Immature natural killer cell (primary cell): ENCODE measurements at places on chromosomes 16 and 17.

DNA sequence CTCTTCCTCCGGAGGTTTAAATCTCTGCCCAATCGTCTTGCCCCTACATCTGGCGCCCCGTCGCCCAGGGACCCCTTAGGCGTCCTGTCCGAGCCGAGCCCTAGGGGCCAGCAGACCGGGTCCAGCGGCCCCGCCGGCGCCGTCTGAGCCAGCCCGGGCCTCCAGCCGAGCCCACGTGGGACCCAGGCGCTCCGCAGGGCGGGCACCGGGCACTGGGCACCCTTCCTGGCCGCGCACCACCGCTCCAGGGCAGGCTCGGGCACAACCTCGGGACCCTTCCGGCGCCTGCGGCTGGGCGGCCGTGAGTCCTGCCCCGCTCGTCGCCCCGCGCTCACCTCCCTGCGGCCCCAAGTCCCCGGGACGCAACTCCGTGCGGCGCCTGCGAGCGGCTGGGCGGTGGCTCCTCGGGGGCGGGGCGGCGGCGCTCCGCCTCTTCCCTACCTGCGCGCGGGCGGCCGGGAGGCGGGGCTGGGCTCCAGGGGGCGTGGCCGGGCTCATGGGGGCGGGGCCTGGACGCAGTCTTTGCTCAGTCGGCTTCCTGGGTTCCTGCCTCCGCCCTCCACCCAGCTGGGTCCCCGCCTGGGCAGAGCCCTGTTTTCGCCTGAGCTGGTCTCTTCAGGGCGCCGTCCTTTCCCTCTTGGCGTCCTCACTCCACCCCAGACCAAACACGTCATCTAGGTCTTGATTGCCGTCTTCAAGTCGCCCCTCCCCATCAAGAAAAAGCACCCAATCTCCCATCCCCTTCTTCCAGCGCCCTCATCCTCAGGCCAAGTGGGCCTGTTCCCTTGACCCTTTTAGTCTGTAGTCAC lies at the start of gene RHBDF2:
RHBDF2 (minus strand) TSS at position 406 of the 809 bp plus-strand sequence. CDS start 19,899 bp downstream, outside the sequence.
- peak; percentile 96 for DNase-seq

- no peak for DNase-seq
Observed at GRCh38 chr17:63542218-63542545, 8.1 kb upstream of the DCAF7 start.

GRCh38 chr17:917391-917811 lies 62.2 kb downstream of the NXN start:
- DNase-seq, result no peak

GRCh38 chr17:74309902-74310301 lies 16.1 kb upstream of the KIF19 start:
- no peak for DNase-seq

DNA sequence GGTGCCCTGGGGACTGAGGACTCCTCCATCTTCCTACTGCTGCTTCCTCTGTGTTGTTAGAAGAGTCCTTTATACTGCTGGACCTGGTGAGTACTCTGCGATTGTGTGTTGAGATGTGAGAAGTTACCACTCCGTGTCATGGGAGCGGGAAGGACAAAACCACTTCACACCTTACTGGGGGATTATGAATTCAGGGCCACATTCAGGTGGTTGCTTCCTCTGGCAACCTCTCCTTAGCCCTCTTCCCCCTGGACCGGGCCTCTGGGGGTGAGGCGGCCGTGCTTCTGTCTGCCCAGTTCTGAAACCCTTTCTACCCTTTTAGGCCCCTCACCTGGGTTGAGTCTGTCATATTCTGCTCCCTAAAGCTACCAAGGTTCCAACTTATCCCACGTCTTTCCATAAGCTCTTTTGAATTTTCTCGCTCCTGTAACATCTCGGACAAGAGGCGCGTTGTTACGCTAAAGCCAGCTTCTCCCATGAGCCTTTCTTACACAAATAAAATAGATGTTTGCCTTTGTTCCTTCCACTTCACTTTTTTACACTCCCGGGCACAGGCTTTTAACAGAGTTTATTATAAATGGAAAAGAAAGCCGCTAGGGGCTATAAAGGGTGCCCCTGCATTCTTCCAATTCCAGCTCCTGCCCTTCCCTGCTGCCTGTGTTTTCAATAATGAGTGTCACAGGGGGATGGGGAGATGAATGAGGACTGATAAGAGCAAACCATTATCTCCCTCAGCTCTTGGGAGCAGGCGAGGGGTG lies 20.7 kb upstream of the CDH13 start:
- DNase-seq, result no peak

DNA sequence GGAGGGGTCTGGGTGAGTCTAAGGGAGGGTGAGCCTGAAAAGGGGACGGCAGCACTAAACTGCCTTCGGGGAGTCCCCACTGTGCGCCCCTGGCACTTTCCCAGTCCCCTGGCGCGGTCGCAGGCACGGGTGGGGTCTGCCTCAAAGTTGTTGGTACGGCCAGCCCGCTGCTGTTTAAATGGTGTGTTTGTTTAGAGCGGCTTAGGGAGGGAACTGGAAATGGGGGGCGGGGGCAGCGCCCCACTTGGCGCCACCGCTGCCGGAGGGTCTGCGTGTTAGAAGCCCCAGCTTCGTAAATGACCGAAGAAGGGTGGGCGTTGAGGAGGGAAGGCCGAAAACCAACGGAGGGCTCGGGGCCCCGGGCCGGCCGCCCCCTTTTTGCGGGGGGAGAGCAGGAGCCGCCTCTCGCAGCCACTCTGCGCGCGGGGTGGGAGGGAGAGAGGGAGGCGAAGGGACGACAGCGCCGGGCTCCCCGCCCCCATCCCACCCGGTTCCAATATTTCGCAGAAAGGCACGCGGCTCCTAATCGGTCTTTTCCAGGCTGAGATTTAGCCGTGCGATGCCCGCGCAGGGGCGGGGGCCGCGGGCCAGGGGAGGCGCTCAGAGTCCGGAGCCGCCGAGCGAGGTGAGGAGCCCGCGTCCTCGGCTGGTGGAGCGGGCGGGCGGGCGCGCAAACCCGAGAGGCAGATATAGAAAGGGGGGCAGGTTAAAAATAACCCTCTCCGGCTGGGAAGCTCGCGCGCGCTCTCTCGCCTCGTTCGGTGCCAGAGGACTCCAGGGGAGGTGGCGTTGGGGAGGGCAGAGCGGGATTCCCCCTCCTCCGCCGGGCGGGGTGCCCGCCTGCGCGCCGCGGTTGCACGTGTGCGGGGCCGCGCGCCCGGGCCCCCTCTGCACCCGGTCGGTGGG lies 54.9 kb downstream of the SREBF1 start:
- DNase-seq, result no peak

- no peak for DNase-seq
Observed at GRCh38 chr17:43810226-43810715, 22.7 kb downstream of the MPP3 start.

DNA sequence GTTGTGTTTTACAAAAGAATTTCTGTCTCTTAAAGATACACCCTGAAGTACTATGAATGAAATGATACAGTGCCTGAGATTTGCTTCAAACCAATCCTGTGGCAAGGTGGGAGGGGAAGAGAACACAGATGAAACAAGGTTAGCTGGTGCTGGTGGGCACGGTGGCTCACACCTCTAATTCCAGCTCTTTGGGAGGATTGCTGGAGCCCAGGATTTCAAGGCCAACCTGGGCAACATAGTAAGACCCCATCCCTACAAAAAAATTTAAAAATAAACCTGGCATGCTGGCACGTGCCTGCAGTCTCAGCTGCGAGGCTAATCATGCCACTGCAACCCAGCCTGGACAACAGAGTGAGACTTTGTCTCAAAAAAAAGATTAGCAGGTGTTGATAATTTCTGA lies 67.3 kb upstream of the FA2H start:
- DNase-seq, result no peak

DNA sequence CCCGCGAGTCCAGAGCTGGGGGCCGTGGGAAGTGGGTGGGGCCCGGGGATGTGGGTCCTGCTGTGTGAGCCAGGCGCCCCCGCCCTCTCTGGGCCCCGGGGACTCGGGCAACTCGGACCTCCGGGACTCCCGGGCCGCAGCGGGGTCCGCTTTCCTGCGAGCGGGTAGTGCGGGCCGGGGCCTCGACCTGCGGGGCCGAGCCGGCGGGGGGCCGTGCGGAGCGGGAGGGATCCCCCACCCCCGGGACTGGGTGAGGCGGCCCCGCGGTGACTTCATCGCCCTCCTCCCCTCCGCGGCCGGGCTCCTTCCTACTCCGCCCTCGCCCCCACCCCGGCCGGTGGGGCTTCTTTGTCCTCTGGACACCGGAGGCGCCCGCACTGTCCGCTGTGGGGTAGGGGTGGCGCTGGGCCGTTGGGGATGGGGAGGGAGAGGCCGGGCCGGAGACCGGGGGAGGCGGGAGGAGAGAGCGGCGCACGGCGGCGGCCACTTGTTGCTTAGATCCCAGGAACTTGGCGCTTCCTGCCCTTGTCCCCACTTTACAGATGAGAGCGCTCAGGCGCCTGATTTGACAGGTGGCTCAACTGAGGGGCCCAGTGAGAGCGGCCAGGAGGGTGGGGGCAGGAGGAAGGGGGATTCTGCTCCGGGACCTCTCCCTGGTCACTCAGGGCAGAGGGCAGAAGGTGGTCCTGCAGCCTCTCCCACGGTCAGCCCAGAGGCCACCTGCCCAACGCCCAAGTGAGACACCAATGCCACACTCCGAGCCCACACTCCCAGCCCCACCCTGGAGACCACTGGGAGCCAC lies 874 bp downstream of the CMTM3 start:
- DNase-seq, result no peak

- no peak for DNase-seq
Observed at GRCh38 chr16:3873482-3874173, 6.9 kb downstream of the CREBBP start.

- DNase-seq, result no peak
Observed at GRCh38 chr16:77468831-77469230, 34.0 kb upstream of the ADAMTS18 start.

DNA sequence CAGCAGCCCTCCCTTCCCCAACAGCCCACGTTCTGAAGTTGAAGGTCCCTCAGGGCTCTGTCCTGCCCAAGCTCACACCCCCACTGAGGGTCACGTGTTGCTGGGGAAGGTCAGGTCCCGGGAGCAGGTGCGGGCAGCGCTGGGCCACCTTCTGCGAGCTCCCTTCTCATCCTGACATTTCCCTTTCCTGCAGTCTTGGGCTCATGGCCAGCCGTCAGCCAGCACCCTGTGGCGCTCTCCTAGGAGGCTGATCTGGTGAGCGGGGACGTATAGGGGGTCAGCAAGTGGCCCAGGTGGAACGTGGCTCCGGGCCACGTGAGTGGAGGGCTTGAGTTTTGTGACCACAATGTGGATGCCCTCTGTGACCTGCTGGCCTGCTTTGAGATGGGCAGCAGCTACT lies 73.4 kb downstream of the RAP1GAP2 start:
- DNase-seq, result no peak

DNA sequence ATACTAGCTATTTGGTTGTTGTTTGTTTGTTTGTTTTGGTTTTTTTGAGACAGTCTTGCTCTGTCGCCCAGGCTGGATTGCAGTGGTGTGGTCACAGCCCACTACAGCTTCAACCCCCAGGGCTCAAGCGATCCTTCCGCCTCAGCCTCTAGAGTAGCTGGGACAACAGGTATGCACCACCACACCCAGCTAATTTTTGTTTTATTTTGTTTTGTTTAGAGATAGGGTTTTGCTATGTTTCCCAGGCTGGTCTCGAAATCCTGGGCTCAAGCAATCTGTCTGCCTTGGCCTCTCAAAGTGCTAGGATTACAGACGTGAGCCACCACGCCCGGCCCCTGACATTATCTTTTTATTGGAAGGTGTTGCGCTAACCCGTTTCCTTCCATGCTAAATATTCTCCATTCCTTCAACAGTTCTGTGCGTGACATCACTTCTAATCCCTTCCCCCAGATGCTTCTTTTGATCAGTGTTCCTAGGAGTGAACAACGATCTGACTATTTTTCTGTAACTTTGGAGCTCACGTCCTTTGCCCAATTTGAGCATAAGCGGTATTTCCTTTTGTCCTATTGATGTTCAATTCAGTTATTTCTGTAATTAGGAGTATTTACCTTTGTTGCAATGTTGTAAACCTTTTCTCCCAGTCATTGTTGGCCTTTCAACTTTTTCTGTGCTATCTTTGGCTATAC lies 30.2 kb upstream of the EMP2 start:
- no peak for DNase-seq

DNA sequence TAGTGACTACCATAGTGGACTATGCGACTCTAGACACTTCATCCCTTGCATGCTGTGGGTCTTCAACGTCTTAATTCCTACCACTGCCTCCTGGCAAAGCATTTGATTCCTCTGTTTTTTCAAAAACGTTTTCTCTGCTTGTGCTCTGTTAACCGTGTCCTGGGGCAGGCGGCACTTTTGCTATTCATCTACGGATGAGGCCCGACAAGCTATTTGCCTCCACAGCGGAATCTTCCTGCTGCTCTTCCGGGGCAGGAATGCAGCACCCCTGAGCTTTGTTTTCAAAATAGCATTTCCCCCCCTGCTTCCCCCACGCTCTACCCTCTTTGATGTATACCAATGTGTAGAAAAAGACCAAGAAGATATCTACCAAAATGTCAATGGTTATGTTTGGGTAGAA lies 39.8 kb upstream of the METTL16 start:
- no peak for DNase-seq

GRCh38 chr17:66444031-66444430 lies 141.6 kb downstream of the PRKCA start:
- no peak for DNase-seq

GRCh38 chr16:11253995-11254912 lies 1.8 kb downstream of the SOCS1 start:
- no peak for DNase-seq

GRCh38 chr17:57940231-57940630 lies 15.0 kb downstream of the CUEDC1 start:
- DNase-seq, result no peak

DNA sequence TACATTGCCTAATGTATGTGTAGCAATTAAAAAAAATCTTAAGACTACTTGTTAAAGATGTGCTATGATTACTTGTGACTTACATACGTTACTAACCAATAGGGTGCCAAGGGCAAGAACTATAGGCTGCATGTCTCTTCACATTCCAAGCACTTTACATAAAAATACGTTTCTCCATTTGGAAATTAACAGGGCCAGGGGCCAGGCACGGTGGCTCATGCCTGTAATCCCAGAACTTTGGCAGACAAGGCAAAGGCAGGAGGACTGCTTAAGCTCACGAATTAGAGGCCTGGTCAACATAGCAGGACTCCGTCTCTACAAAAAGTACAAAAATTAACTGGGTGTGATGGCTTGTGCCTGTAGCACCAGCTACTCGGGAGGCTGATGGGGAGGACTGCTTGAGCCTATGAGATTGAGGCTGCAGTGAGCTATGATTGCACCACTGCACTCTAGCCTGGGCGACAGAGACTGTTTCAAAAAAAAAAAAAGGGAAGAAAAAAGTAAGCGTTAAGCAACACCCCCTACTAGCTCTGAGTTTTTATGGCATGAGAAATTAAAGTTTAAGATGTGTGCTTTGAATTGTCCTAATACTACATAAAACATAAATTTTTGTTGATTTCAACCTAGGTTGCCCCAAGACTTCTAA lies 12.3 kb downstream of the PSMD12 start:
- DNase-seq, result no peak

GRCh38 chr17:6126768-6127167 lies 56.6 kb downstream of the WSCD1 start:
- DNase-seq, result no peak

DNA sequence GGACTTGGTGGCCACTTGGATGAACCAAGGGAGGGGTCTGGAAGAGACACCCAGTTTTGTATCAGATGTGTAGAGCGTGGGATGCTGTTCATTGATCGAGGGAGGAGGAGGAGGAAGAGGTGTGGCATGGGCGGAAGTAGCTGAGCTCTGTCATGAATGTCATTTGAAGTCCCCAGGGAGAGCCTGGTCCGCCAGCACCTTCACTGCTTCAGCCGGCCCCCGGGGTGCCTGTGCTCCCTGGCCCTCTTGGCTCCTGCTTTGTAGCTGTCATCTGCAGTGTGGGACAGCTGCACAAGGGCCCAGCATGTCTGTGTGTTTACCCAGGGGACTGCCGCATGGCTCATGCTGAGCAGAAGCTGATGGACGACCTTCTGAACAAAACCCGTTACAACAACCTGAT lies 75.4 kb upstream of the RBL2 start:
- DNase-seq, result no peak
